ENCODE measurements at places on chromosomes 7 and 10. TPM values are rescaled to one million over a fixed set of nuclear protein-coding genes. Genes with fewer than 3 reads are reported as not detected.

DNA sequence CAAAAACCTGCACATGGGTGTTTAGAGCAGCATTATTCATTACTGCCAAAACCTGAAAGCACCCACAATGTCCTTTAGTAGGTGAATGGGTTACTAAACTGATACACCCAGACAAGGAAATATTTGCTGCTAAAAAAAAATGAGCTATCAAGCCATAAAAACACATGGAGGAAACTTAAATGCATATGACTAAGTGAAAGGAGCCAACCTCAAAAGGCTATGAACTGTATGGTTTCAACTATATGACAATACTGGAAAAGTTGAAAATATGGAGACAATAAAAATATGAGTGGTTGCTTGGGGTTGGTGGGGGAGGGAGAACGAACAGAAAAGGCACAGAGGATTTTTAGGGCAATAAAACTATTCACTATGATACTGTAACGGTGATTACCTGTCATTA, 291.0 kb downstream of the TNS3 start:
- DNase-seq = no peak

- DNase-seq = no peak
Measured at GRCh38 chr7:24835643-24836042, 78.4 kb upstream of the GSDME start.

DNA sequence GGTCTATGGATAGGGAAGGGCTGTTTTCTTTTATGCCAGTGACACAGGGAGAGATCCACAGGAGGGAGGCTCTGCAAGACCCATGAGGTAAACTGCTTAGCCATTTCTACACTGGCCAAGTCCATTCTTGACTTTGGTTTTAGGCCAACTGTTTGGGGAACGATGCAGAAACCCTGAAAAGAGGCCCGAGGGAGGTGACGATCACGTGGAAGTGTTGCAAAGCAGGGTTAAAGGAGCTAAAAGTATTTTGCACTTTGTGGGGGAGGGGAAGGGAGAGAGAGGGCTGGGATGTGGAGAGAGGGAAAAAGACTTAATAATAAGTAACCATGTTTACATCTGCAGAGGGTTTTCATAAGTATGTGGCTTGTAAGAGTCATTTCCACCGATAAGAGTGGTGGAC, 239.7 kb downstream of the EMX2 start:
- no peak for DNase-seq

DNA sequence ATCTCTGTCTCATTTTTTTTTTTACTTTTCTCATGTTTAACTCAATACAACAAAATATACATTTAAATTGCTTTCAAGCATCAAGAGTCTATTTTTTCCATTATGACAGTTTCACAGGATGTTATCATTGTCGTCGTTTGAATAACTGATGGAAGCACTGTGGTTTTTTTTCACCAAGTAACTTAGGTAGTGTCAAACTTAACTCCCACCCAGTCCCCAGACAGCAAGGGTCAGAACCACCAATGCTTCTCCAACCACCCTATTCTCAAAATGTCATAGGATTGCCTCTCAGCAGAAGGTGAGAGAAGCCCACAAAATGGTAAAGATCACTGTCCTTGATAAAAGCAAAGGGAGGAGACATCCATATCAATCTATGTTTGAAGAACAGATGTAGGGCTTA, 339.4 kb downstream of the SFMBT2 start:
- DNase-seq = no peak

DNA sequence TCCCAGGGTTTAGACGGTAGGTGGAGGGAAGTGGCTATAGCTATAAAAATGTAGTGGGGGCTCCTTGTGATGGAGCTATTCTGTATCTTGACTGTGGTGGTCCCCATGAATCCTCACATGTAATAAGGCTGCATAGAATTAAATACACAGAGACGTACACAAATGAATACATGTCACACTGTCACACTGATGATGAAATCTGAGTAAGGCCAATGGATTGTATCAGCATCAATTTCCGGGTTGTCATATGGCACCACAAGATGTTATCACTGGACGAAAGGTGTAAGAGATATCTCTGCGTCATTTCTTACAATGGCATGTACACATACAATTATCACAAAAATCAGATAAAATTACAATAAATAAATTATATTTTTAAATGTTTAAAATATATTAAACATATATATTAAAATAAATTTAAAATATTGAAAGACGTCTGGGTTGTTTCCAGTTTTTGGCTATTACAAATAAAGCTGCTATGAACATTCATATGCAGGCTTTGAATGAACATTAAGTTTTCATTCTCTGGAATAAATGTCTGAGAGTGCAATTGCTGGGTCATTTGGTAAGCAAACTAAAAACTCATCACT, 38.1 kb downstream of the LEP start:
- DNase-seq = no peak

DNA sequence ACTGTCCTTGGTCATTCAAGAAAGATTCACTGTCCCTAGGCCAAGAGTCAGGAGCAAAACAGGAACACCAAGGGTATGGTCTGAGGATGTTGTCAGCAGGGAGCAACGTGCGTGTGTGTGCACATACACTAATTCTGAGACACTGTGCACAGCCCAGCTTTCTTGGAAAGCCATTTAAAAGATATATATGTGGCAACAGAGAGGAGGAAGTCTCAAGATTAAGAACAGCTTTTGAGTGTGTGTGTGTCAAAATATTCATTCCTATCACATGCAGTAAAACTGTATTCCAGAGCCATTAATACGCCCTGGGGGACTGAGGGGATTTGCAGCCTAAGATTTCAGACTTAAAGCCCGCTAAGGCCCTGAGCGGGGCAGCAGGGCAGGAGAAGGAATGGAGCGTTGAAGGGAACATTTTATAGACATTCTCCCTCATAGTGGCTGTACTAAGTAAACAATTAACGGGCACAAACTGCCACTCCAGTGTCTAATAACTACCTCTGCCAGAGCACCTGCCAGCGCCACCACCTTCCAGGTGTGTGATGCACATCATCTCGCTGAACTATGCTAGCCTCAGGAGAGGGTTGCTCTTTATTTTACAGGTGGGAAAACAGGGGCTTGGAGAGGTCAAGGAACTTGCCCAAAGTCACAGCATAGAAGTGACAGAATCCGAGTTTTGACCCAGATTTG, 2.0 kb downstream of the NOD1 start:
- DNase-seq = no peak

DNA sequence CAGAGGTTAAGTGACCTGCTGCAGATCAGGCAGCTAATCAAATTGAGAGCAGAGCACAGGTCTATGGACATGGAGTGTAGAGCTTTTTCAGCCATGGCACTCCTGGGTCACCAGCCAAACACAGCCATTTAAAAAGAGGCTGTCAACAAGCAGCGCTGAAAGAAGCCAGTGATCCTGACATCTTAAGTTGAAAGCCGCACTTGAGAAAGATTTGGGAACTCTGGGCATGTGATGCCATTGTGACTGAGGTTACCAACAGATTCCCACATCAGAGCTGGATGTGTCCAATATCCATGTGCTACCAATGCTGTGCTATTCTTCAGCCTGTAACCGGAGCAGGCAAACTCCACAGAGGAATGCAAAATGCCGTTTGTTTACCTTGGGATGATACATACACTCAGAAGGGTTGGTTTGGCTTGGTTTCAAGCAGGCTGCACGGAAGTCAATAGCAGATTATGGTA, 56.2 kb upstream of the ABLIM1 start:
- DNase-seq = peak; percentile 40

DNA sequence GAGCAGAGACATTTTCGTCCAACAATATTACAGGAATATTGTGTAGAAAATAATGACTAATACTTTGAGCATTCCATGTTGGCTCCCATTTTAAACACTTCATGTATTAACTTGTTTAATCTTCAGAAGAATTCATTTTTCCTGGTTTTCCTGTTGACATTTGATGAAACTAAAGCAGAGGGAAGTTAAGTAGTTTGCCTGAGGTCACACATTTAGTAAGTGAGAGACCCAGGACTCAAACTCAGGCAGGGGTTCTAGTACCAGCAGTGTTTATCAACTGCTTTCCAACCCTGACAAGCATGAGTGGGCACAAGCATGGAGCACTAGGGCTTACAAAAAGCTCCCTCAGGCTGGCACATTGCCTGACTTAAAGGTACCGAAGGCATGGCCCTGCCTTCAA, 719.1 kb downstream of the AUTS2 start:
- no peak for DNase-seq

- no peak for DNase-seq
Measured at GRCh38 chr10:88361494-88361893, 221.6 kb downstream of the RNLS start.

- no peak for DNase-seq
Measured at GRCh38 chr10:14654821-14655382, 119.8 kb downstream of the FAM107B start.

GRCh38 chr10:22534849-22535604, 179.4 kb downstream of the PIP4K2A start:
- DNase-seq = peak; percentile 12

DNA sequence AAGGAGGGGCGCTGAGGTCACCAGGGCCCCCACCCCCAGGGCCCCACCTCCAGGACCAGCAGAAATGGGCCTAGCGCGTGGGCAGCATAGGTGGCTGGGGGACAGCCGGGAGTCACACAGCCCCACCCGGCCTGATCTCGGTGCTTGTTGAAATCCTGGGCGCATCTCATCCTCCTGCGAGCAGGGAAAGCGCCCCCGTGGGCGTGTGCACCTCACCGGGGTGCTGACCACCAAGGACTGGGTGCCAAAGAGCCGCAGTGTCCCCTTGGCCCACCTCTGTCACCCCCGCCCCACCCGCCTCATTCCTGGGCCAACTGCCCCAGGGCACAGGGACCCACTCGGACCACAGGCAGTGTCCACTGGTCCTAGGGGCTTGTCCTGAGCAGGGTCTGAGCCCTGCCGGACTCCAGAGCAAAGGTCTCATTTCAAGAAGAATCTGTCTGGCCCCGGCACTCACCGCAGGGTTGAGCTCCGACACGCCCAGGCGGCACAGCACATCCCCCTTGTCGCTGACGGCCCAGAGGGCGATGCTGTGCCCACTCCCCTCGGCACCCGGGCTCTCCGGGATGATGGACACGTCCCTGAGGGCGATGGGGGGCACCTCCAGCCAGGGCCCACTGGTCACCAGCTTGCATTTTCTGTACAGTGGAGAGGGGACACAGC, 11.4 kb downstream of the BHLHA15 start:
- no peak for DNase-seq

GRCh38 chr7:112361154-112361553, 89.1 kb upstream of the IFRD1 start:
- peak; percentile 65 for DNase-seq

The RNF148 gene
- not detected for total RNA-seq

The ANKRD22 gene
- 0.13 TPM for total RNA-seq

The PFKFB3 gene
- total RNA-seq = 12.4 TPM

The TDRD1 gene
- total RNA-seq = 0.51 TPM

The KAZALD1 gene
- total RNA-seq = 37.5 TPM

The PTF1A gene
- total RNA-seq = not detected
